ENCODE measurements at places on chromosomes 3 and 15.

DNA sequence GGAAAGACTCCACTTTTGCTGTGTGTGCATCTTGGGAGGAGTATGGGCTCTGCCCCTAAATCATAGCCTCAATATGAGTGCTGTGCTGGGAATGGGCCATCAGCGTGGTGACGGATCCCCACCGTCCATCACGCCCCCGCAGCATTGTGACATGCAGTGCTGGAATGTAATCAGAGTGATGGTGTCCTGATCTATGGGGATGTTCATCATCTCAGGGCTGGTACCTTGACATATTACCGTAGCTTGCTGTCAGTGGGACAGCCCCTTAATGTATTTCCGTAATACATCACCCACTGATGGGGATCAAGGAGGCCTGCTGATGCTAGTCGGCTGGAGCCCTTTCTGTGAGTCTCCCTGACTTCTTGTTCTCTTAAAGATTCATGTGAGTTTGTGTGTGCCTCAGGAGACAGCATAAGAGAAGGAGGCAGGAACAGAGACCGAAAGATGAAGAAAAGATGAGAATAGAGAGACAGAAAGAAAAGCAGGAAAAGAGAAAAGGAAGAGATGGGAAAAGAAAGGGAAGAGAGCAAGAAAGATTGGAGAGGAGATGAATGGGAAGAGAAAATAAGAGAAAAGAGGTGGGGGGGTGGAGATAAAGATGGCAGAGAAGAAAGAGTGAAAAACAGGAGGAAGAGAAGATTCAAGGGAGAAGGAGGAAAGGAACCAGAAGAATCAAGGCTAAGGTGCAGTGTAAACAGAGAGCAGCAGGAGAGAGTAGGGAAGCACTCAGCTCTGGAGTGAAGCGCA lies 183.7 kb downstream of the RPLP1 start:
- DNase-seq: no peak

- DNase-seq: no peak
Measured at GRCh38 chr15:90836296-90836871, 32.0 kb upstream of the FURIN start.

DNA sequence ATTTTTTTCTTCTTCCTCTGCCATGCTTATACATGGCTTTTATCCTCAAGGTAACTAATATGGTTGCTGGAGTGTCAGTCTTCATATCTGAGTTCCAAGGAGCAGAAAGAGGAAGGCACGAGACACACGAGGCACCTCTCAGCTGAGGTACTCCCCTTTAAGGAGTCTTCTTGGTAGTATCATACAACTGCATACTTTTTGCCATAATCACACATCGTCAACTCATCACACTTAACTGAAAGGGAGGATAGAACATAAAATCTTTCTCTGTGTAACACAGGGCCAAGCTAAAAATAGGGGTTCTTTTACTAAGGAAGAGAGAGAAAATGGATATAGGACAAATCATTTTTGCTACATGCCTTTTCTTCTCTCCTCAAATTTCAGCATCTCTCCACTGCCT lies 104.2 kb downstream of the OXSM start:
- no peak for DNase-seq

DNA sequence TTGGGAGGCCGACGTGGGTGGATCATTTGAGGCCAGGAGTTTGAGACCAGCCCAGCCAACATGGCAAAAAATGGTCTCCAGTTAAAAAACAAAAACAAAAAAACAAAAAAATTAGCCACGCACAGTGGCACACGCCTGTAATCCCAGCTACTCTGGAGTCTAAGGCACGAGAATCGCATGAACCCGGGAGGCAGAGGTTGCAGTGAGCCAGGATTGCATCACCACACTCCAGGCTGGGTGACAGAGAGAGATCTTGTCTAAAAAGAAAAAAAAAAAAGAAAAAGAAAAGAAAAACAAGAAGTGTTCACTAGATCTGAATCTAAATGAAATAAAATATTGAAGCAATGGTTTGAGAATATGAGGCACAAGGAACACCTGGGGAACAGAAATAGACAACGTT lies 36.7 kb downstream of the SLC9A9 start:
- DNase-seq: no peak

GRCh38 chr3:178079966-178080365 lies 456.3 kb upstream of the KCNMB2 start:
- DNase-seq: no peak

GRCh38 chr3:159854500-159855124 lies 134.0 kb upstream of the IL12A start:
- no peak for DNase-seq

DNA sequence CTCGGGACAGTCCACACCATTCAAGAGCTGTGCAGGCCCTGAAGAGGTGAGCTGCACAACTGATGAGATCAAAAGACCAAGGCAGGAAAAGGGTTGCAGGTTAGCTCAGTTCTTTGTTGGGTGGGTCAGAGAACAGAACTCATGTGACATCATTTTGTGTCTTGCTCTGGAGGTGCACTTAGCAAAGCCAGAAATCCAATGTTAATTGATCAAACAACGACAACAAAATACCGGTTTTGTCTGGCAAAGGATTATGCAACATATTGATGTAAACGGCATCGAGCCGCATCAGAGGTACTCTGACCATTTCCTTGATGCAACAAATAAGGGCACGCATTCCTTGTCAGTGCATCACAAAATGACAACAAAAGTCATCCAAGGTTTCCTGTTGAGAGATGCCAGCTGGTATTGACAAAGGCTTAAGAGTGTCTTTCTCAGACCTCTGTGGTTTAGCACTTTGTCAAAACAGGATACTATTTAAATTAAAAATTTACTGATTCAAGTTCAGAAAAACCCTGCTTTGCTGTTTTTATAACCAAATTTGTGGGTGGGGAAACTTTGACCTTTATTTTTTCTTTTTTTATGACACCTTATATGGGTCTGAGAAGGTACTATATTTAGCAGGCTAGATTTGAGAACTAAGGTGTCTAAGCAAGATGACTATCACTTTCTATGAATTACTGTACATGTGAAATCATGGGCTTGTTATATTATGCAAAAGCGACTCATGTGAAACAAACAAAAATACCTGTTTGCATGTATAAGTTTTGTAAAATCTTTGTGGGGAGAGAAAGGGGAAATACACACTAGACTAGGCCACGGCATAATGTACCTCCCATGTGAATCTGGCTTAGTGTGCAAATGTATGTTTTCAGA lies 496.1 kb downstream of the FOXP1 start:
- DNase-seq: no peak

DNA sequence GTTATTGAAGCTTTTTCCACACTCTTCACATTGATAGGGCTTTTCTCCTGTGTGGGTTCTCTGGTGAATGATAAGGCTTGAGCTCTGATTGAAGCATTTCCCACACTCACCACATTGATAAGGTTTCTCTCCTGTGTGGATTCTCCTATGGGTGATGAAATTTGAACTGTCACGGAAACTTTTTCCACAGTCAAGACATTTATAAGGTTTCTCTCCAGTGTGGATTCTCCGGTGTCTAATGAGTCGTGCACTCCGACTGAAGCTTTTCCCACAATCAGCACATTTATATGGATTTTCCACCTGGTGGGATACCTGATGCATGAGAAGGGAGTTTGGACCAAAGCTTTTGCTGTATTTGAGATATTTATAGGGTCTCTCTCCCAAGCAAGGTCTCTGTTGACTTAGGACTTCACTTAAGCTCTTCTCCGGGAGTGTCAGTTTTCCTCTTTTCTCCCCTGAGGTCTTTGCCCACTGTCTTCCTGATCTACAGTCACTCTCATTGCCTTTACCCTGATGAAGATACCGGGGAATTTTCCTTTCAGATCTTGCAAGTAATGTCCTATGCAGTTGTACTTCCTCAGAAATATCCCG lies 9.4 kb downstream of the ZSCAN29 start:
- no peak for DNase-seq

DNA sequence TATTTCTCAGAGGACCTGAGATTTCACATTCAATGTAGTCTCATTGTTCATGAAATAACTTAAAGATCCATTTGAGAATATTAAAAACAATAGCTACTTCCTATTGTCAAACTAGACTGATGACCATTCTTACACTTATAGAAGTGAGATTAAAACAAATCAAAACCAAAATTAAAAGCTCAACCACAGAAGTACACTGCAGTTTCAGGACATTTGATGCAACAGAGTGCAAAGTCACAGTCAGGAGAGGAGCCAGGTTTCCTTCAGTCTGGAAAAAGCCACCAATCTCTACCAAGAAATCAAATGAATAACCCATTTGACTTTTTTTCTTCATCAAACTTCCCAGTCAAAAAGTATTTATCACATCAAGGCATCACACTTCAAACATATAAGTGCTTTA lies 5.5 kb downstream of the CCPG1 start:
- DNase-seq: no peak

GRCh38 chr3:169237201-169237600 lies 426.3 kb downstream of the MECOM start:
- DNase-seq: no peak

- DNase-seq: no peak
Measured at GRCh38 chr3:156867174-156867573, 41.0 kb downstream of the LEKR1 start.

DNA sequence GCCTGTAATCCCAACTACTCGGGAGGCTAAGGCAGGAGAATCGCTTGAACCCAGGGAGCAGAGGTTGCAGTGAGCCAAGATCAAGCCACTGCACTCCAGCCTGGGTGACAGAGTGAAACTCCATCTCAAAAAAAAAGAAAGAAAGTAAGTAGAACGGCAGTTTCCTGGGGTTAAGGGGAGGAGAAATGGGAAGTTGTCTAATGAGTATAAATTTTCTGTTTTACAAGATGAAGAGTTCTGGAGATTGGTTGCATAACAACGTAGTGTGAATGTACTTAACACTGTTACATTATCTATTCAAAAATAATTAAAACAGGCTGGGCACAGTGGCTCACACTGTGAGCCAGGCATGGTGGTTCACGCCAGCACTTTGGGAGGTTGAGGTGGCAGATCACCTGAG lies 45.4 kb downstream of the GRK7 start:
- DNase-seq: no peak
